ENCODE measurements at places on chromosomes 7 and 10.
A peak's percentile ranks its signal among the peaks of the same experiment; 100 is the strongest.

DNA sequence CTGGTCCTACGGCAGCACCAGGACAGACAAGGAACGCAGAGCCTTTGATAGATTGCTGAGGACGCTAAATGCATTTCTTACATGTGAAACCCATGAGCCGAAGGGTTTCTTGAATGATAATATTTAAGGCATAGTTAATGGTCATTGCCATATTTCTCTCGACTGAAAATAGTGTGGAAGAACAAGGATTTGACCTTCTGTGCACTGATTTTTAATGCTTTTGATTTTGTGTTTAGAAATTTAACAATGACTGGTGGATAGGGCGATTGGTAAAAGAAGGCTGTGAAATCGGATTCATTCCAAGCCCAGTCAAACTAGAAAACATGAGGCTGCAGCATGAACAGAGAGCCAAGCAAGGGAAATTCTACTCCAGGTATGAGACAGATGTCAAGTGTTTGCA is 150.8 kb downstream of the NSUN6 start:
- no peak for DNase-seq

GRCh38 chr7:49324707-49325106 is 400.4 kb downstream of the CDC14C start:
- DNase-seq: no peak

DNA sequence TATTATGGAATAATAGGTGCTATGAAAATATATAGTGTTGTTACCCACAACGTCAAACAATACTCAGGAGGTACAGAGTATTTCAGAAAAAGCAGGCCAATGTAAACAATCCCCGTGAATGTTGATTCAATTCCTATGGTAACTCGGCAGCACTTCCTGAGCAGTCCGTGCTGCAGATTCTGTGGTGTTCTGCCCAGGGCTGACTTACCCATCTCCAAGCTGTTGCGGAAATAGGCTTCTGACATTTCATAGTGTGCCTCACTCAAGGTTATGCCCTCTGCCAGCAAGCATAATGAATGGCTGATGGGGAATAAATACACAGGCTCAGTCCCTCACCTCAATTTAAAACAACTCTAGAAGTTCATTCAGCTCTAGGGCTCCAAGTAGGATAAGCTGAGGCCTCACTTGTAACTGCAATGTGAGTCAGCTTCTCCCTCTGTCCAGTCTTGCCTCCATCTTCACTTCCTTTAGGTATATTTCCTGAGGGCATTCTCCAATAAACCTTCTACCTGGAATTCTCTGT is 177.6 kb downstream of the GNAI1 start:
- DNase-seq: peak; percentile 9

DNA sequence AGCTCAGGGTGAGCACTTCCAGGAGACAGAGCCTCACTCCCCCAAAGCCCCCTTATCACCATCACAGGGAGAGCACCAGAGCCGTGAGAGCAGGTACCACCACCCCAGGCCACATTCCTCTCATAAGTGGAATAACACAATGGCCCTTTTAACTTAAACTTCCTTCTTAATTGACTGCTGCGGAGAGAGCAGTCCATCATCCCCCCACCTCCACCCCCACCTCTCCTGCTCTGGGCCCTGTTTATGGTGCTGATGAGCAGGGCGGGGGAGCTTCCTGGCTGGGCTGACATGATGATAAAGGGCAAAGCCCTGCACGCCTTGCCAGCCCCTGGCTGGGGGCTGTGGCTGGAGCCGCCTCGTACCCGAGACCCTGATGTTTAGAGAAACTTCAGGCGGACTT is 81.4 kb upstream of the PODXL start:
- DNase-seq: no peak

- DNase-seq: no peak
Observed at GRCh38 chr7:97851683-97852082, 20.5 kb downstream of the ASNS start.

GRCh38 chr10:114703377-114704107 is 45.5 kb upstream of the ABLIM1 start:
- DNase-seq: no peak

DNA sequence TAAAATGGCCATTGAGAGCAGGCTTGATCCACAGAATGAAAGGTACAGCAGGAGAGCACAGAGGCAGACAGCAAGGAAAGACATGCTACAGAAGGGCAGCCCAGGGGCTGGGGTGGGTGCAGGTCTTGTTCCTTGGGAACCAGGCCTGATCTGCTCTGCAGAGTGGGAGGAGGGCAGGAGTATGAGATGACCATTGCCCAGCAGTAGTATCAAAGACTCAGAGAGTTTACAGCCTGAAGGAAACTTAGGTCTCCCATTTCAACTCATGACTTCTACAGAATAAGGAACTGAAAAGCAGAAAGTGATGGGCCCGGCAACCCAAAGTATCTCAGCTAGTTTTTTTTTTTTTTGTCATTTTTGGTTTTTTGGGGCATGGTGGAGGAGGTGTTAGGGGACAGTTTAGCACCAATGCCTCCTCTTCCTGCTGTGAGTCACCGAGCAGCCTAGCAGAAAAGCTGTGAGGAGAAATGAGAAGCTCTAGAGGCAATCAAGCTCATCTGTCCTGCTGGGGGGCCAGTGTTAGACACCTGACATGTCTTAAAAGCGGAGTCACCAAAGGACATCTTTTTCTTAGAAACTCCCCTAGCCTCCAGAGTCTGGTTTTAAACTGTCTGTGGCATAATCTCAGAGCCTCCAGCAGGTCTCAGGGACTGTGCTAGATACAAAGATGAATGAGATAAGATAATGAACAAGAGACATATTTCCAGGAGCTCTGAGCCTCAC is 34.3 kb upstream of the HERPUD2 start:
- DNase-seq: no peak

GRCh38 chr10:68864611-68865010 is 36.5 kb upstream of the DDX50 start:
- no peak for DNase-seq

GRCh38 chr7:39130274-39130673 is 152.6 kb downstream of the POU6F2 start:
- no peak for DNase-seq

- DNase-seq: no peak
Observed at GRCh38 chr7:105975770-105976417, 12.8 kb downstream of the CDHR3 start.

DNA sequence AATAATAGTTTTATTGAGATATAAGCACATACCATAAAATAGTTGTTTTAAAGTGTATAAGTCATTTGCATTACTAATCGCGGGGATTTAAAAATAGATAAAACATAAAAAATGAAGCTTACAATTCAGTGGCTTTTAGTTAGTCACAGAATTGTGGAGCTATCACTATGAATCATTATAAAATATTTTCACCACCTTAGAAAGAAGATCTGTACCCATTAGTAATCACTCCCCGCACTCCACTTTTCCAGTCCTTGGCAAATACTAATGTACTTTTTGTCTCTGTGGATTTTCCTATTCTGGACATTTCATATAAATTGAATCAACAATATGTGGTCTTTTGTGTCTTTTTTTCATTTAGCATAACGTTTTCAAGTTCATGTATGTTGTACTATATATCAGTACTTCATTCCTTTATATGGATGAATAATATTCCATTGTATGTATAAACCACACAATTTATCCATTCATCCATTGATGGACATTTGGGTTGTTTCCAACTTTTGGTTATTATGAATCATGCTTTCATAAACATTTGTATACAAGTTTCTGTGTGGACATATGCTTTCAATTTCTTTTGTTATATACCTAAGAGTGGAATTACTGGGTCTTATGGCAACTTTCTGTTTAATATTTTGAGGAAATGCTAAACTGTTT is 162.5 kb downstream of the MAGI2 start:
- DNase-seq: no peak

GRCh38 chr10:110616493-110617033 is 27.6 kb upstream of the RBM20 start:
- DNase-seq: no peak

GRCh38 chr10:3811291-3811870 is 26.4 kb upstream of the KLF6 start:
- no peak for DNase-seq

DNA sequence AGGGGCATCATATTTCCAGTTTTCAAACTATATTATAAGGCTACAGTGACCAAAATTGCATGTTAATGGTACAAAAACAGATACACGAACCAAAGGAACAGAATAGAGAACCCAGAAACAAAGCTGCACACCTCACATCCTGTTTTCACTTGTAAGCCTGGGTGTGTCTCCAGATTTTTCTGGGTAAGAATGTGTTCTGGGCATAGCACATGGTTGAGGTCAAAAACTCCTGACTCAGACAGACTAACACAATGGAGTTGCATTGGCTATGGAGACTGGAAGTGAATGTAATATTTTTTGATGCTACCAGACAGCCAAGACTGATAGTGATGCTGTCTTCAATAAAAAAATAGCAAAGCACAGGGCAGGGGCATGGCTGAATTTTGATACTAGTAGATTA is 1175.2 kb downstream of the NXPH1 start:
- no peak for DNase-seq

GRCh38 chr10:122279725-122280141 is 8.6 kb downstream of the BTBD16 start:
- no peak for DNase-seq

DNA sequence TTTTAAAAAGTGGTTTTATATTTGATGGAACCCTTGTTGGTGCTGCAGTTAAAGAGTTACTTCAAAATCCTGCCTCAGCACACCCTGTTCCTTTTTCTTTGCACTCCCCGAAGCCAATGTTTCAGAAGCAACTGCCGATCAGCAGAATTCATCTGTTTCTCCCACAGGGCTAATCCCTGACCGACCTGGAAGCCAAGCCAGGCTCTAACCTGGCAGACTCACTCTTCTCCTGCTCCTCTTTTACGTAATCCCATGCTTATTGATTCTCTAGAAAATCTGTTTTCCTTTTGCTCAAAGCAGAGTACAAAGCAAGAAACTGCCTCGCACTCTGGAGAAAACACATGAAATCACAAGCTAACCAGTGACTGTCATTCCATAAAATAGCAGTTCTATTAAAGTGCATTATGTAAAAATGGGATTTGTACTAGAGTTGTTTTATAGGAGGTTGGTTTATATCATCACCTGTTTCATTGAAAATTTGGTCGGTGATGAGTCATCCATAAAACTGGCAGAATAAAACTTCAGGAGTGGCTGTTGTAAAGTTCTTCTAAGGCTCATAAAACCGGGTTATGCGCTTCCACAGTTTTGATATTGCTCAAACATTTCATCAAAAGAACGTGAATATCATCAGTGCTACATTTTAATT is 99.9 kb downstream of the CNTNAP2 start:
- no peak for DNase-seq

DNA sequence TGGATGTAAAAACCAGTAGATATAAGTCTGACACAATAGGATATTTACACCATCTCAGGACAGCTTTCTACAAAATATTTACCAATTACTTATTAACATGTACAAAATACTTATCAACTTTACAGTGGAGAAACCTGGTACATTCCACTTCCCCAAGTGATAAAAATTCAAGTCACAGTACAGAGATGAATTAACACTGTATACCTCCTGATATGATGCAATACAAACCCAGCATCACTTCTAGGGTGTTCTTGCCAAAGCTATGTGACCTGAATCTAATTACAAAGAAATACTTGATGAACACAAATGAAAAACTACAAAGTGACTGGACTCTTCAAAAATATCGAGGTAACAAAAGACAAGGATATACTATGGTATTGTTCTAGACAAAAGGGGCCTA is 156.4 kb upstream of the FGFR2 start:
- no peak for DNase-seq

- DNase-seq: no peak
Observed at GRCh38 chr10:75982611-75983369, 551.4 kb downstream of the LRMDA start.

- DNase-seq: no peak
Observed at GRCh38 chr7:142767861-142768260, 2.9 kb upstream of the PRSS2 start.

DNA sequence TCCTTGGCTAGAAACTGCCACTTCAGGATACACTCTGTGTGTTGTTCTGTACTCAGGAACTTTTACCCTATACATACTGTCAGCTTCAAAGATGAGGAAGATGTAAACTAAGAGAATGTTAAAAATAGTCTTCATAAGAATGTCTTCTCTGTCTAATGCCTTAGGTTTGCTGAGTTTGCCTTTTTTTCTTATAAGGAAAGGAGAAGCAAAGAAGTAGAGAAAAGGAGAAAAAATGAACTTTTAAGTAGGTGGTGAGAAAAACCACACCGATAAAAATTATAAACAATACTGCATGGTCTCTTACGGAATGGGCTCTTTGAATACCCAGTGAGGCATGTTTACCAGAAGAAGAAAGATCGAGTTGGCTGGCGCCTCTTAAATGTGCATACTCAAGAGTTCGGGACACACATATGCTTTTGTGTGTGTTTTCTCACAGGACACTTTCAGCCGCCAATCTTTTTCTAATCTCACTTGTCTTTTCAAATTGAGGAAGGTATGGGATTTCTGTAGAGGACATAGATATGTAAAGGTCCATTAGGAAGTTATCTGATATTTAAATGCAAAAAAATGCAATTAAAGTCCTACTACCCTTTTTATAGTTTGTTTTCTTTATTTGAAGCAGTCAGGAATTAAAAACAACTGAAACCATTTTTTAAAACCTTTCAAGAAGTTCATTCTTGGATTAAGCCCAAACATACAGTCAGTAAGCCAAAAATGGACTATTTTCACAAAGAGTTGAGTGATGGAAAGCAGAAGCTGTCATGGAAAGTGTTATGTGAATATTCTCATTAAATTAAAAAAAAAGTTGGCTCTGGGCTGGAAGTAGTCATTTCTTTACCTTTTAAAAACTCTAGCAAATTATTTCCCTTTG is 100.6 kb upstream of the MDFIC start:
- DNase-seq: no peak

- no peak for DNase-seq
Observed at GRCh38 chr10:51117794-51118193, 43.5 kb downstream of the PRKG1 start.

GRCh38 chr10:43295436-43295835 is 28.6 kb upstream of the RASGEF1A start:
- DNase-seq: no peak

DNA sequence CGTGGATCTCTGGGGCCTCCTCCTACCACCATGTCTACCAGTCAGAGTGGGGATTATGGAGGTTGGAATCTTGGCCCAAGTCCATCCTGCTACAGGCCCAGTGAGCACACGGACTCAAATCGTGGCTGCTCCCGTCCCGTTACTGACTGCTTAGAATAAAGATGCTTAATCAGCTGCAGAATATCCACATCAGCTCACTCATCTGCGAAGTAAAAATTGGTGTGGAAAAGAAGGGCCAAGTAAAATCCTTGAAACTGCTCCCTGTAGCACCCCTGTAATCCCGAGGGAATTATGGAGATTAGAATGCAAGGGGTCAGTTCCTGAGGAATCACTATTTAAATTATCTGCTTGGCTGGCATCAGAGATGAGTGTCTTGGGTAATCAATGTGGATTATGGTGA is 13.0 kb upstream of the HTR5A start:
- no peak for DNase-seq

DNA sequence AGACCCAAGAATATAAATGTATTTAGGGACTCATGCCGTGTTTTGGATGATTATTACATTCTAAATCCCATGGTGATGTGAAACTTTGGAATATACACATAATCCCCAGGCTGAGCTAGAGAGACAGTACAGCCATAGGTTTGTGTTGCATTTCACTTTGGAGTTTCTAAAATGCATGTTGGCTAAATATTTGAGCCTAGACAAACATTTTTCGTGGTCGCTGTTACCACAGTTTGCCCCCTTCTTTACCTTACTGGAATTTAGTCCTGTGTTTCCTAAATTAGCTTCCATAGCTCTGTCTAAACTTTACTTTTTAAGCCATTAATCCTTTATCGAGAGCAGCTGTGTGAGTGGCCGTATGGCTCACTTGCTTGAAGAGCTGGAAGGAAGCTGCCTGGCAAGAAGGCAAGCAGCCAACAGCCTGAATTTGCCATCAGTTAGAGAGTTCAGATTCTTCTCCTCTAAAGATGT is 192.0 kb downstream of the BICC1 start:
- DNase-seq: no peak

GRCh38 chr7:29486191-29486700 is 77.4 kb upstream of the PRR15 start:
- DNase-seq: peak; percentile 67

Measured in C1 segment of cervical spinal cord (tissue), 14 donors.